ENCODE measurements at places on chromosomes 7 and 10. TPM values are rescaled to one million over a fixed set of nuclear protein-coding genes. Genes with fewer than 3 reads are reported as not detected.

Gene DLG5
- total RNA-seq = 40.8 TPM

DNA sequence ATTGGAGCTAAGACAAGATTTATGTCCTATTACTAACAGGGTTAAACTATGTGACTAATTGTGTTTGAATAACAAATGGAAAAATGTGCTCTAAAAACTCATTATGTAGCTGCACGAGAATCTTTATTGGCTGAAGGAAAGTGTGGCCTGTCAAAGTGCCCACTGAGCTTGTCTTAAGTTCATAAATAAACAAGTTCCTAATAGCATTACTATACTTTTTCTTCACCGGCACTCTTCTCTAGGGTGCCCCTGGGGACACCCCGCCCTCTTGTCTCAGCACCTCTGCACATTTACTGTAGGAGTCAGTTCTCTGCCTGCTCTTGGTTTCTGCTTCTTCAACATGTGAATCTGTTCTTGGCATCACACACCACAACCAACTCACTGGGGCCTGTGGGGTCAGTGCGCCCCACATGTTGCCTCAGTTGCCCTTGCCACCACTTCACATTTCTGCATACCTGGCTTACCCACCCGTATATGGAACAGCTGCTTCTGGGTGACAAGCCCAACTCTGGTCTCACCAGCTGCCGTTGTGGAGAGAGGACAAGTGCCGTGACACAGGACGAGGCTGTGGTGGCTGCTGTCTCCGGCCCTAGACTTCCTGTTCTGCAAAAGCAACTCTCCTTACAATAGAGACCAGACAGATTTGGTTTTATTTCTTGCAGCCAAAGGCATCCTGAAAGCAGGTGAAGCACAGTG, 96.3 kb upstream of the DDC start:
- DNase-seq = no peak
- peaks cover 2% of the 10 kb centered on the region for H3K36me3 ChIP-seq
- peaks cover 13% of the 10 kb centered on the region for H3K4me1 ChIP-seq
- H3K27ac ChIP-seq = no peak overlapping the region
- no peaks in the 10 kb centered on the region for H3K27me3 ChIP-seq

- no peak overlapping the region for H3K4me3 ChIP-seq
- H3K27me3 ChIP-seq = no peaks in the 10 kb centered on the region
- no peak for DNase-seq
- no peaks in the 10 kb centered on the region for H3K4me1 ChIP-seq
- H3K36me3 ChIP-seq = no peaks in the 10 kb centered on the region
Measured at GRCh38 chr10:104427989-104428388, 74.4 kb downstream of the CFAP58 start.

DNA sequence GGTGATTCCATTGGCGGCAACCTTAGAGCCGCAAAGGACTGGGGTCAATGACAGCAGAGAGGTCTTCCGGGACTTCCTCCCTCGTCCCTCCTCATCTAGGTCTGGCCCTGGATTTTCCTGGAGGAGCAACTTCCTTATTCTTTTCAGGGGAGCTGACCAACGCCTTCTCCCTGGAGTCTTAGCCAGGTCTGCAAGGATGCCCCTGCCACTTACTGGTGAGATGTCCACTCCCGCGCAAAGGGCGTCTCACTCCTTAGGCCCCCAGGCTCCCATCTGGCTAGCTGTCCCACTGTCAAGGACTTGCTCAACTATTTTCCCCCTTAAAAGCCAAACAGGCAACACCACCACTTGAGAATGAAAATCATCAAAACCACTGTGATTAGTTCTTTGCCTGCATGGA, 42.0 kb upstream of the NMT2 start:
- H3K36me3 ChIP-seq = peaks cover 4% of the 10 kb centered on the region
- DNase-seq = no peak
- H3K4me3 ChIP-seq = no peak overlapping the region
- no peak overlapping the region for H3K27ac ChIP-seq

- no peak overlapping the region for H3K27ac ChIP-seq
- no peaks in the 10 kb centered on the region for H3K36me3 ChIP-seq
- no peak overlapping the region for H3K4me3 ChIP-seq
Measured at GRCh38 chr10:2351566-2351965, 614.2 kb upstream of the ADARB2 start.

DNA sequence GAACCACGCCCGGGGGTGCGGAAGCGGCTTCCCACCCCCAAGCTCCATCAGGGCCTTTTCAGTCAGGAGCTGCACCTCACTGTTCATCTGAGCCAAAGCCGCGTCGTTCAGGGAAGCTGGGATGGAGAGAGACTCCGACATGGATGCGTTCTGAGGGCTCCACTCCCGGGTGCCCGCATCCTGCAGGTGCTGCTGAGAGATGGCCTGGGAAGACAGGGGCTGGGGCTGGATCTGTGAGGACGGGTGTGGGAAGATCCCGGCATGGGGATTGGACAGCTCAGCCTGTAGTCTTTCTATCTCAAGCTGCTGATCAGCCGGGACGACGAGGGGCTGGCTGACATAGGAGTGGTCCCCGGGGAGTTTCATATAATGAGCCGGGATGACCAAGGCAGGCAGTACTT, 45.0 kb upstream of the NMT2 start:
- H3K36me3 ChIP-seq = peaks cover 4% of the 10 kb centered on the region
- DNase-seq = no peak
- H3K27ac ChIP-seq = no peak overlapping the region

- H3K27me3 ChIP-seq = no peaks in the 10 kb centered on the region
- DNase-seq = peak; percentile 44
- no peak overlapping the region for H3K4me3 ChIP-seq
- no peaks in the 10 kb centered on the region for H3K4me1 ChIP-seq
- H3K27ac ChIP-seq = no peak overlapping the region
Measured at GRCh38 chr7:34759477-34760125, 101.6 kb downstream of the NPSR1 start.

Gene MACROH2A2
- 12.1 TPM for total RNA-seq

DNA sequence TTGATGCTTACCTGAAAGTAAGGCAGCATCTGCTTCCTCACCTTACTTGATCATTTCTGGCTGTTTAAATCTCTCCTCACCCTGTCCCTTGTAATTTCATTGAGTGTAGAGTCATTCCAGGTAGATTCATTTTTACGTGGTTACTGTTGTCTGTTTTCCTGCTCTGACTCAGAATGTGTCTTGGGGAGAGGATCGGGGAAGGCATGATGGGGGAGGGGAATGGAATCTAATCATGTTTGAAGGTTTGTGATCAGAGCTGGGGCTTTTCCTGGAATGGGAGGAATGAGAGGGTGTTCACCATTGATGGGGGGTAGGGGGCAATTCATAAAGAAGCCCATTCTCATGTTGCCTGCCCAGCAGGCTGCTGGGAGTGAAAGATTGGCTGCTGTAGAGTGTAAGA, 18.7 kb downstream of the SEC24C start:
- no peak overlapping the region for H3K4me3 ChIP-seq
- no peak for DNase-seq
- no peaks in the 10 kb centered on the region for H3K27me3 ChIP-seq
- H3K36me3 ChIP-seq = peaks cover 25% of the 10 kb centered on the region
- H3K27ac ChIP-seq = no peak overlapping the region

GRCh38 chr10:18279173-18279572, 138.9 kb downstream of the CACNB2 start:
- H3K27ac ChIP-seq = no peak overlapping the region
- H3K27me3 ChIP-seq = no peaks in the 10 kb centered on the region
- DNase-seq = peak; percentile 17
- no peaks in the 10 kb centered on the region for H3K36me3 ChIP-seq
